ENCODE measurements at places on chromosomes 5 and 9.
A peak's percentile ranks its signal among the peaks of the same experiment; 100 is the strongest.

GRCh38 chr5:177189416-177189815 is 55.8 kb downstream of the NSD1 start:
- no peak for DNase-seq

- DNase-seq, result no peak
These were observed 212.5 kb downstream of the DEPDC1B start for GRCh38 chr5:60487476-60487875.

- no peak for DNase-seq
These were observed 39.3 kb upstream of the OLFM1 start for GRCh38 chr9:135048046-135048757.

DNA sequence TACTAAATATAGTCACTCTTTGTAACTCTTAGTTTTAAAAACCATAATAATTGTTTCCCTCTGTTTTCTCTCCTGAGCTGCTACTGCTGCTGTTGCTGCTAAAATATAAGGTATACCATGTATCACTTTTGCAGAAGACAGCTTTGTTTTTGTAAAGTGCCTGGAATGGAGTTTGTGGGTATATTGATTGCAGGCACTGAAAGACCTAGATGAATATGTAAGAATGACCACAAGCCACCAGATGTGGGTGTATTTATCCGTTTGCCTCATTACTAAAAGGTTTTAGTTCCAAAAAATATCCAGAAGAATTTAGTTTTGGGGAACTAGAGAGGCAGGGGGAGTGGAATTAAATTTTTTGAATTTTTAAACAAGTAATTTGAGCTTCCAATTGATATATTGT is 151.1 kb upstream of the CDKN2B start:
- DNase-seq, result no peak

GRCh38 chr9:137077758-137078693 is 709 bp downstream of the UAP1L1 start:
- no peak for DNase-seq

DNA sequence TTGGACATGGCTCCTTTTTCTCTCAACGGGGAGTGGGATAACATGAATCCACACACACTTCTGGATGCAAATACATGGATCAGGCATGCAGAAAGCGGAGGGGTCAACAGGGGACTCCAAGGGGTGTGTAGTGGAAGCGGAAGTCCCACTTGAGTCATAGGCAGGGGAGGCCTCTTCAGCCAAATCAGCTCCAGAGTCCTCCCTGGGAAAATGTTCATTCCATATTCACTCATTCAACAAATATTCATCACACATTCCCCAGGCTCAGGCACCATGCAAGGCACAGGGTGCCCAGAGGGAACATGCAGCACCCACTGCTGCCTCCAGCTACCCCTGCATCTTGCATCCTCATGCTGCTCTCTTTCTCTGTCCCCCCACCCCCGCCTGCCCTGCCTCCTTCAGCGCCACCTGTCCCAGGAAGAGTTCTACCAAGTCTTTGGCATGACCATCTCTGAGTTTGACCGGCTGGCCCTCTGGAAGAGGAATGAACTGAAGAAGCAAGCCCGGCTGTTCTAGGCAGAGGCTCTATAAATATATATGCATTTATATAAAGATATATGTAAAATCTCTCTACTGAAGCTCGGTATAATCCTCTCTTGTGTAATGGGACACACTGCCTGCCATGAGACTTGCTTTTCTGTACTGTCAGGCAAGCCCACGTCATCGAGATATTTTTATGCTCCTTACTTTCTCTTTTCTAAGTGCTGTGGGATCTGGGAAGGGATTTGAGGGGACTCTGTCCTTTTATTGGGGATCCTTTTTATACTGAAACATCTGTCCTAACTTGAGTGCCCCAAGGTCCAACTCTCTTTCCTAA is 13.6 kb upstream of the AFAP1L1 start:
- DNase-seq, result no peak

- DNase-seq, result peak; percentile 20
These were observed 161.1 kb downstream of the MAST4 start for GRCh38 chr5:66757219-66757833.

GRCh38 chr9:19184144-19184917 is 46.2 kb upstream of the DENND4C start:
- no peak for DNase-seq

DNA sequence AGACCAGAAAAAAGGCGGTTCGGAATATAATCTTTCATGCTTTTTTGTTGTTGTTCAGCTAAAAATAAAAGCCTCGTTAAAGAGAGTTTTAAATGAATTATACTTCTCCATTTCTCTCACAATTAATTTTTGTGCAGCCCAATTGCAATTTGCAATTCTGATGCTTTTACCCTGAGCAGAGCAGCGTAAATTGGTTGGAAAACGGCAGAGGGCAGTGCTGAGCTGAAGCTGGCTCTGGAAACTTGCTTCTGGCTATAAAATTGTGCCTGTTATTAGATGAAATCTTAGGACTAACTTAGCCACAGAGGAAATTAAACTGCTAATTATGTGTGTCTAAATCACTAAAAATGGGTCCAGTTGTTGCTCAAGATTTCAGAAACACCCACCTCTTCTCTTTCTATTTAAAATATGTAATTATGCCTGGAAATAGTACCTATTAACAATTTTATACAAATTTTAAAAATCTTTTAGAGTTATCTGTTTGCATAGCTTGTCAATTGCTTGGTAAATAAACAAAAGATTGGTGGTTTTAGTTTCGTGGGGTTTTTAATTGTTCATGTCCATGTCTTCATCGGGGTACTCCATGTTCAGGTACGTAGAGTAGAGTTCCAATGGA is 441.8 kb upstream of the TLE4 start:
- DNase-seq, result no peak

- DNase-seq, result no peak
These were observed 36.7 kb downstream of the CNTLN start for GRCh38 chr9:17171309-17172094.

GRCh38 chr9:19050637-19051591 is 1.7 kb downstream of the RRAGA start:
- no peak for DNase-seq

- no peak for DNase-seq
These were observed 68.8 kb downstream of the SLC44A1 start for GRCh38 chr9:105313238-105313637.

GRCh38 chr5:107456281-107456715 is 214.4 kb downstream of the EFNA5 start:
- no peak for DNase-seq

DNA sequence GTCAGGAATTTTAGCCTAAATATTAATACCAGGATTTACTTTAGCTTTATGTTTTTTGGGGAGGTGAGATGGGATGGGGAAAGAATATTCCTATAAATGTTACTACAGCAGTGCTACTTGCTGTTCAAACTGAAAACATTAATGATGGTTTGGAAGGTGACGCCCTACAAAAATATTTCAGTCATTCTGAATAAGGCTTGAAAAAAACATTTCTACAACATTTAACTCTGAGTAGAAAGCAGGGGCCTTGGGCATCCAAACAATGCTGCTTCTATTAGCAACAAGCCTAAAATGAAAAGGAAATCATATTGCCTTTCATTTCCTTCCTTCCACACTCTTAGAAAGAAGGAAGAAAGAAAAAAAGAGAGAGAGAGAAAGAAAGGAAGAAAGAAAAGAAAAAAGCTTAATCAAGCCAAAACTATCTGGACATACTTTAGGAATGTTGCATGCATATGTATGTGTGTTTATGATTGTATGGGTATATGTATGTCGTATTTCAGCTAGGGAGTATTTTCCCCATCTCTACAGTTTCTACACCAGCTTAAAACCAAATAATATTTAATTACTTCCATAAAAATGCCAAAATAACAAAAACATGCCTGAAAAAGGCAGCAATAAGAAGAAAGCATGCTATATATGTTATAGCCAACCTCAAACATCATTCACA is 16.3 kb upstream of the DAB2 start:
- no peak for DNase-seq

DNA sequence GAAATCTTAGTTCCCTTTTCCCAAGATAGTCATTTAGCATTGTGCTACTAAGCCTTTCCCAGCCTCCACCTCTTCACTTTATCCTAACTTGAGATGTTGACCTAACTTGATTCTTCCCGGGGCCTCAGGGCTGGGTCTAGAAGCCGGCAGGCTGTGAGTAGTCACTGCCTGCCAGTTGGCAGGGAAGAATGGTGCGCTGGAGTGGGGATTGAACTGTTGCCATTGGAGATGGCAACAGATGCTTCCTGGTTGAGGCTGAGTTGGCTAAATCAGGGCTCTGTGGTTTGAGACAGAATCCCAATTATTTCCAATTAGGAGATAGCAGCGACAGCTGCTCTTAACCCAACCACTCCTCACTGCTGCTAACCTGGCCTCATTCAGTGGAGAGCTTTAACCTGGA is 343.1 kb downstream of the BRINP1 start:
- DNase-seq, result peak; percentile 8

GRCh38 chr9:34992376-34992951 is 2.9 kb downstream of the DNAJB5 start:
- no peak for DNase-seq

- DNase-seq, result no peak
These were observed at the start of gene SMIM3 for GRCh38 chr5:150778517-150779396. Gene SMIM3, plus strand, starts transcription at chr5:150778757. Its CDS starts 16,684 bp downstream, at chr5:150795441.

DNA sequence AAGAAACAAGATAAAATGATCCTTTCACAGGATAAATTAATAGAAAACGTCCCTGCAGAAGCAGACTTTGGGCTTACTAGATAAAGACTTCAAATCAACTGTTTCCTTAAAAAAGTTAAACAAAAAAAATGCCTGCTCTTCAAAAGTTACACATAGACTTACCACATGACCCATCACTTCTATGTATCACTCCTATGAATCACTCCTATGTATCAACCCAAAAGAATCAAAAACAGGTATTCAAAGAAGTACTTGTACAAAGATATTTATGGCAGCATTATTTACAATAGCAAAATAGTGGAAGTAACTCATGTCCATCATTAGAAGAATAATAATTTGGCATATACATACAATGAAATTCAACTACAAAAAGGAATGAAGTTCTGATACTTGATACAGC is 56.3 kb upstream of the PRDM9 start:
- DNase-seq, result no peak

GRCh38 chr5:115202952-115203351 is 33.2 kb upstream of the TRIM36 start:
- no peak for DNase-seq

GRCh38 chr5:73663161-73663859 is 37.3 kb downstream of the ARHGEF28 start:
- DNase-seq, result no peak

DNA sequence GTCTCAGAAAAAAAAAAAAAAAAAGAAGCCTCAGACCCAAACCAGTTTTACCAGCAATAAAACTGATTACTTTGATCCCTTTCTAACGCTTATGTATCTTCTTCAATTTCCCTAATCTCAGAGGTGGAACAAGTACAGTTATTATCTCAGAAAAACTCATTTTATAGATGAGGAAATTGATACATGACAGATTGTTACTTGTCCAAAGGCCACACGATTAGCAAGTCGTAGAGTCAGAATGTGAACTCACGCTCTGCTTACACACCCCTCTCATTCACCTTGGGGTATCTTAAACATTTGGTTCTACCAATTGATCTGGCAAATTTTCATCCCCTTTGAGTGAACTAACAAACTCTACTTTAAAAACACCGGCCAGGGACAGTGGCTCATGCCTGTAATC is 110.2 kb downstream of the SUSD1 start:
- DNase-seq, result no peak

GRCh38 chr5:32390819-32391591 is 53.5 kb downstream of the ZFR start:
- DNase-seq, result no peak

DNA sequence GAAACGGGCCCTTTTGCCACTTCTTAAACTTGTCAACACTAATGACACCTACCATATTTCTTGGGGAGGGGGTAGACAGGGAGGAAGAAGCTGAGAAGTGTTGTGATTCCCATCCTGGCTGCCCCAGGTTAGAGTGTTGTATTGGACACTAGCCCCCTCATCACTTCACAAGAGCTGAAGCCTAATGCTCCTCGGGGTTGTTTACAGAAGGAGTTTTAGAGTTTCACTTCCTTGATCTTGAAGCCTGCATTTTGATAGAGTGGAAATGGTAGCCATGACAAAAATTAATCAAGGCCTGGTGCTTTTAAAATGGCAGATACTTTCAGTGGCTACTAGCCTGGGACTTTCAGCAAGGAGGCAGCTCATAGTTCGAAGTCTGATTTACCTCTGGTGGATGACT is 11.0 kb upstream of the FAM120AOS start:
- DNase-seq, result no peak

GRCh38 chr9:130382636-130383349 is 62.0 kb upstream of the ASS1 start:
- DNase-seq, result no peak

DNA sequence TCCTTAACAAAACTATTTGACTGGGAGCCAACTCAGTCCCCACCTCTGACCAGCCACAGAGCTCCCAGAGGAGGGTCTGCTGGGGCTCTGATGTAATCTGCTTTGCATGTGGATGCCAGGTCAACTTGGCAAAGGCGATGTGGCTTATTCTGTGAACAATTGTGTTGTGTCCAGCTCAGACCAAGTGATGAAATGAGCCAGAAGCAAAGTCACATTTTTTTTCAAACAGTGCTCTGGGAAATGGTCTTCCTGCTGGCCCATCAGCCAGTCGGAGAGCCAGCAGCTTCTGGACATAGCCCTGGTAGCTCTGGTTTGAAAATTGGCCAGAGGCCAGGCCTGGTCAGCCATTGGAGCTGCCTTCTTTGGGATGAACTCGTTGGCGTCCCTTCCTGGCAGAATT is 86.5 kb downstream of the ANGPTL2 start:
- no peak for DNase-seq

DNA sequence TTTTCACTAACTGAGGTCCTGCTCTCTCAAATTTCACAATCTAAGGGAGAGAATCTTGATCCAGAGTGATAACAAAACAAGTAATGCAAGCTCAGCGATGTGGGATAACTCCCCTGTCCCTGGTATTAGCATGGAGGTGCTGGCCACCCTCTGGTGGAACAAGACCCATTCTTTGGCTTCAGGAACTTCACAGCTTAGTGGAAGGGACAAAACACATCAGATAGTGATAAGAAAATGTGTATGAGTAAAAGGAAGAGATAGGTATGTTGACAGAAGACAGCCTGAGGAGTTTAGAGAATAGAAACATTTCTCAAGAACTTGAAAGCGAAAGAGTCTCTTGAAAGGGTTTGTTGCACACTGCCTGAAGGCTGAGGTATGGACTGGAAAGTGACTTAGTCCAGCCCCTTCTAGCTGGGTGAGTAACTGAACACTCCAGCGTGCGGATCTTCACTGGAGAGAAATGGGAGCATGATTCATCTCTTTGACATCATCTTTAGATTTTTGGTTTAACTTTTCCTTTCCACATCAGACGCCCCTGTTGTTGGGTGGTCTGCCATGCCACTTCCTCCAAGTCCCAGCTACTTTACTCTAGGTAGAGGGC is 25.4 kb upstream of the ZSWIM6 start:
- DNase-seq, result no peak

Data from NCI-H2081 treated with DMSO at 0.1 percent for 48 hours (cell line).